Substantia nigra (tissue), 51 donors: ENCODE measurements at places on chromosomes 3 and 15.

DNA sequence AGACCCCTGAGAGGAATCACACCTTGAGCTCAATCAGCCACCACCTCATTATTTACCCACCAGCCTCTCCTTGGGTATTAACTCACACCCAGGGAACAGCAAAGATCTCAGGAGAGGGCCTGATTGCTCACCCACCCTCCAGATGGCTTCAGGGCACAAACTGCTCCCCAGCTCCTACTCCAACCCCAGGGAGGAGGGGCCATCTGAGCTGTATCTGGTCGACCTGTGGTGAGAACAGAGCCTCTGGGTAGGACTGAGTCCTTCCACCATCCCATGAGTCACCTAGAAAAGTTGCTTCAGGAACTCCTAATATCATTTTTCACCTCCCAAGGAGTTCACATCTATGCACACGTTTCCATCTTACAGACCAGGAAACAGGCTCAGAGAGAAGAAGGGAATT lies 44.8 kb upstream of the HES1 start:
- DNase-seq: no peak

DNA sequence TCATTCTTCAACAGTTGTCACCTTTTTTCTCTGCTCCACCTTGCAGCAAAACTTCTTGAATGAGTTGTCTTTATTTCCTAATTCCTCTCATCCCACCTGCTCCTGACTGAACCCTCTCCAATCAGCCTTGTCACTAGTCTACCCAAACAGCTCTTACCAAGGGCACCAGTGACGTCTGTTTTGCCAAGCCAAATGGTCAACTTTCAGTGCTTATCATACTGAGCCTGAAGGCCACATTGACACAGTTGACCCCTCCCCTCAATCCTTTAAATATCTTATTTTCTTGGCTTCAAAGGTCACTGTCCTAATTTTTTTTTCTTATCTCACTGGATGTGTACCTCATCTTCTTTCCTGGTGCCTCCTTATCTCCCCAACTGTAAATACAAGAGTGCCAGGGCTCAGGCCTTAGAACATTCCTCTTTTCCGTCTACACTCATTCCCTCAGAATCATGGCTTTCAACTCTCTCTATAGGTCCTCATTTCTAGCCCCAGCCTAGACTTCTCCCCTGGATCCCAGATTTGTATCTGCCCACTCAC lies 43.2 kb downstream of the CMTM8 start:
- DNase-seq: no peak

GRCh38 chr3:58564456-58565160 lies 12.6 kb downstream of the FAM107A start:
- DNase-seq: no peak

- DNase-seq: peak; percentile 81
Measured at GRCh38 chr3:38453075-38453912, at the start of gene ACVR2B. Gene ACVR2B (plus strand): TSS chr3:38453890. CDS start chr3:38454323, 433 bp downstream.

DNA sequence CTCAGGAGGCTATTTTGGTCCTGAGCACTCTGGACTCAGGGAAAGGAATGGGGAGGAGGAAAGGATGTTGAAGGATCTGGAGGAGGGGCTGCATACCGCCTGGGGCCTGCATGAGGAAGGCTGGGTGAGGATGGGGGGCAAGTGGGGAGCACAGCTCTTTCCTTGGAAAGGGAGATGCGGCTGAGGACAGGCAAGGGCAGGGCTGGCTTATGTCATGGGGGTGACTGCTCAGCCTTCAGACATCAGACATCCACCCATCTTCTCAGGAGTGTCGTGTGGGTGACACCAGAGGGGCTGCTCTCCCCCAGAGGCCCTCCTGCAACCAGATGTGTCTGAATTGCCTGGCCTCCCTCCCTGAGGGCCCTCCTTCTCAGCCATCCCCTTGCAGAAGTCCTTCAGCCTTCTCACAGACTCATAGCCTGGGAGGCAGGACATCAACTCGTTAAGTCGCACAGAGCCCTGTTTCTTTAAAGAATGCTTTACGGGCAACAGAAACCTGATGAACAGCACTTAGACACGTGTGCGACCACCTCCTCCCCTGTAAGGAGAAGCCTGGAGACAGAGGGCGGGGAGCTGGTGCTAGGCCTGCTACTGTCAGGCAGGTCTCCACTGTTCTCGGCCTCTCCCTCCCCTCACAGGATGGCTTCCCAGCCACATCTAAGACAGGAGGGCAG lies 252.3 kb downstream of the OCA2 start:
- DNase-seq: no peak
